ENCODE measurements at places on chromosomes 7 and 10.

DNA sequence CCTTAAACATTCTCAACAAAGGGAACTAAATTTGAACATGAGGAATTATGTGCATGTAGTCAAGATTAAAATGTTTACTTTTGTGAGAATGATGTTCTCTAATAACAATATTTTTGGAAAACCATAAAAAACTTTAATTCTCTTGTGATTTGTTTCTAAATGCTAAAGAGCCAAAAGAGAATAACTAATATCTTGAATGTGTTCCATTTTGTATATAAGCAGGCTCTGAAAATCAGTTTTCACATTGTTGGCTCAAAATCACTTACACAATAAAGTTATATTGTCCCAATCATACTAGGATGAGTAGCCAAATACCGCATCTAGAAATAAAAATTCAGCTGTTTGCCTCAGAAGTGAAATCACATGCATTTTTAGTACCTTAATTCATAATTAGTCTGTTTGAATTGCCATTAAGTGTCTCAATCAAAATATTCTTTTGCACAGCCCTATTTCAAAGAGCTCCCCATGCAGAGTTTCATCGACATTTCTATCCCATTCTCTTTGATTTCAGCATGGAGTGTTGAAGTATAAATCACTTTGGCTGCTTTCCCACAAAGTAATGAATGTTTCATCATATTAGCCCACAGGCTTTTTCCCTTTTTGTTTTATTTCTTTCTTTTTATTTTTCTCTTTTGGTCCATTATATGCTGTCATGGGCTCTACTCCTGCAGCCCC lies 420.3 kb upstream of the POM121L12 start:
- no peak for DNase-seq

DNA sequence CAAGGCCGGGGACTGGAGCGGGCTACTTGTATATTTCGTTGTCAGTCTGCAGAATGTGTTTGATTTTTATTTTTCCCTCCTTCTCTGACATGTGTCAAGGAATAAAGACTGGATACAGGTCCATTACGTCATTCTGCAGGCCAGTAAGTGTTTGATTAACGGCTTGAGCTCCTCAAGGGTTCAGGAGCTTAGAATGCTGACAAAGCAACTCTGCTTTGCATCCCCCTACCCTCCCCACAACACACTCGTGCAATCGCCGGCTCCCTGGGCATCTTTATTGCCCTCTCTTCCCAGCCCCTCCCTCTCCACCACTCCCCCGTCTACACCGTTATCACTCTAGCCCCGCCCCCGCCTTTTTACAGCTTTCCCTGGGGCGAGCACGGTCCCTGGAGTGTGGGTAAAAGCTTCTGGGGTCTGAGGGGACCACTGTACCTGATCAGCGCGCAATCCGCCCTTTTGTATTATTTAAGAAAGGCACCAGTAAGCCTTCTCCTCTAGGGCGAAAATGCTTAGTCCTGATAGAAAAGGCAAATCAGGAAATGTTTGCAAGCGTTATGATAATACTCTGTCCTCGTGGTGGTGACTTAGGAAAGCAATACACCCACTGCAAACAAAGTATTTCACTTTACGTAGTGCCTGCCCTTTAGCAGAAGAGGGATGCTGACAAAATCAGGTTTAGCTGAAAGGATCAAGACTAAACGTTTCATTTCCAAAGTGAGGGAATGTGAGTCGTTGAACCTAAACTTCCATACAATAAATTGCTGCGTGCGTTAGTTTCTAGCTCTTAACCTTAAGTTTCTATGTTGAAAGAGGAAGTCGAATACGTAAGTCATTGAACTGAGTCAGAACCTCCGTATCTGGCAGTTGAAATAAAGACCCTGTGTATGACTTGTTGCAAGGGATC lies 1.4 kb upstream of the CREB5 start:
- DNase-seq: no peak

GRCh38 chr7:2214636-2215035 lies 18.1 kb downstream of the MAD1L1 start:
- no peak for DNase-seq

- no peak for DNase-seq
These were observed 112.4 kb downstream of the TBXAS1 start for GRCh38 chr7:139941421-139941820.

- no peak for DNase-seq
These were observed 318.6 kb downstream of the PTEN start for GRCh38 chr10:88181902-88182600.
